ENCODE measurements at places on chromosomes 4 and X.
A peak's percentile ranks its signal among the peaks of the same experiment; 100 is the strongest.

GRCh38 chrX:137194164-137194563 lies 160.4 kb upstream of the GPR101 start:
- peak; percentile 74 for DNase-seq

GRCh38 chr4:38400946-38401345 lies 263.1 kb upstream of the KLF3 start:
- DNase-seq: no peak

DNA sequence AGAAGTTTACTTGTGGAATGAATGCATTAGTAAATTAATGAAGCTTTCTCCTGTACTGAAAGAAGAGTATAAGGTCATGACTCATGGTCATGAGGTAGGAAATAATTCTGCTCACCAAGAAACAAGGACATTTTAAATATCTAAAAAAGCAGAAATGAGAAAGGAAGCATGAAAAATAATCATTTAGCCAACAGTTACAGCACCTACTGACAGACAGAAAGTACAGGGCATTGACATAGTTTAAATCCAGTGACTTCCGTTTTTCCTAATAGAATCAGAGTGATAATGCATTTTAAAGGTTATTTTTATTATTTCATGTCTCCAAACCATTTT lies 30.5 kb upstream of the ACSL1 start:
- DNase-seq: no peak

DNA sequence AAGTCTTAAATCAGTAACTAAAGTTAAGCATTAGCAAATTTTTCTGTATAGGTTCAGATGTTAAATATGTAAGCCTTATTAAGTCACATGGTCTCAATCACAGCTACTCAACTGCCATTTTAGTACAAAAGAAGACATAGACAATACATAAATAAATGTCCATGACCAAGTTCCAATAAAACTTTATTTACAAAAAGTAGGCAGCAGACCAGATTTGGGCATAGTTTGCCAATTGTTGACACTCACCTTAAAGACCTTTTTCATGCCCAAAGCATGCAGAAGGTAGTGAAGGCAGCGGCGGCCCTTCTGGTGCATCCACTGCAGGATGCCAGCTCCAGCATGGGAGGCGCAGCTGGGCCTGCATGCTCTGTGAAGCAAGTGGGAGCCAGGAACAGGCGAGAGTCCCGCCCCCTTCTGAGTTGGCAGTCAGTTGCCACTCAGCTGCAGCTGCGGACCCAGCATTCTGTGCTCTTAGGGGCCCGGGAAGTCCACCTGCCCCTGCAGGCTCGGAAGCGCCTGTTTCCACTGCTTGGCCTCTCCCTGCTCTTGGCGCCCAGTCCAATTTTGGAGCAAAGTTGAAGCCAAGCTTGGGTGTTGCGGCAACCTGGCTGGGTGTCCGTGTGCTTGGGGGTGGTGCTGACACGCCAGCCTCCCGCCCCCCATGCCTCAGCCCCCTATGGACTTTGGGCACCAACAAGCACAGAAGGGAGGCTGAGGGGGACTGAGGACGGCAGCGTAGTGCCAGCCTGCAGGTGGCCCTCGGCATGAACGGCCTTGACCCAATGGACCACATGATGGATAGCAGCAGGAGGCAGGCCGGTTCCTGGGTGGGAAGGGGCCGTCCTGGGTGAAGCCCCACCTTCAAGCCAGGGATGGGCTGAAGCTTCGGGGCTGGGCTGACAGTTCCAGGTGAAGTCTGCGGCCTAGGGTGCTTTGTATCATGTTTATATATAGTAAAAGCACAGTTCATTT lies 42.4 kb upstream of the PABPC4L start:
- DNase-seq: peak; percentile 1

DNA sequence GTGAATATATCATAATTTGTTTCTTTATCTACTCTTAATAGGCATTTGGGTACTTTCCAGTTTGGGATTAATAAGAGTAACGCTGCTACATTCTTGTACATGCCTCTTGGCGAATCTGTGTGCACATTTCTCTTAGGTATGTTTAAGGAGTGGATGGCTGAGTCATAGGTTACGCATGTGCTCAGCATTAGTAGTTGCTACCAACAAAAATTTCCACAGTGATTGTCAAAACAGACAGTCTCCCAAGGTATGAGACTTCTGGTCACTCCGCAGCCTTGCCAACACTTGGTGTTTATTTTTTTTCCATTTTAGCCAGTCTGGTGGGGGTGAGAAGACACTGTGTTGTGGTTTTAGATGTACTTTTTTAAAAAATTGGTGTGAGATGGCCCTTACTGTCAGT lies 44.6 kb downstream of the FGFBP1 start:
- DNase-seq: peak; percentile 85

GRCh38 chr4:146202665-146203064 lies 11.7 kb upstream of the REELD1 start:
- no peak for DNase-seq

DNA sequence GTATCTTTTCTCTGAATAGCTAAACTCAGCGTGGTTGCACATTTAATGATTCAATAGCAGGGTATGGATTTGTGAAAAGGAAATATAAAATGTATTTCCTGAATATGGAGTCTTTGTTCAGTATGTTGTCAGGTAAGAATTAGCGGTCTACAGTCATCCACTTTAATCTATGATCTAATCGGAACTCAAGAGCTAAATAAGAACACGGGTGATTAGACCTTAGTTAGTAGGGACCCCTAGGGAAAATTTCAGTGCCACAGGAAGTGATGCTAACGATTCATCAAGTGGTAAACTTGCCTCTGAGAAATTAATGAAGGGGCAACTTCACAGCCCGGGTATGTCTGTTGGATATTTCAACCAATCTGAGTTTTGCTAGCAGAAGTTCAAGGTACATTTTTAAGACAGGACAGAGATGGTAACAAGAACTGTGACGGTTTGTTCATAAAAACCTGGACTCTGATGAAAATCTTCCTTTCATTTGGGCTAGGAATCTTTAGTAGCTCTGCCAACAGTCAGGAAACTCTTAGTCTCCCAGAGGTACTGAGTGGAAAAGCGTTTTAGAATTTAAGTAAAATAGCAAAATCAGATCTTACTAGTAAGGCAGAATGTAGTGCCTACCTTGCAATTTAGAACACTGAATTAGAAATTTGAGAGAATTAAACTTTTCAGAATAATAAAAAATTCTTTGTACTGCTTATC lies 47.1 kb downstream of the PCDH7 start:
- no peak for DNase-seq

DNA sequence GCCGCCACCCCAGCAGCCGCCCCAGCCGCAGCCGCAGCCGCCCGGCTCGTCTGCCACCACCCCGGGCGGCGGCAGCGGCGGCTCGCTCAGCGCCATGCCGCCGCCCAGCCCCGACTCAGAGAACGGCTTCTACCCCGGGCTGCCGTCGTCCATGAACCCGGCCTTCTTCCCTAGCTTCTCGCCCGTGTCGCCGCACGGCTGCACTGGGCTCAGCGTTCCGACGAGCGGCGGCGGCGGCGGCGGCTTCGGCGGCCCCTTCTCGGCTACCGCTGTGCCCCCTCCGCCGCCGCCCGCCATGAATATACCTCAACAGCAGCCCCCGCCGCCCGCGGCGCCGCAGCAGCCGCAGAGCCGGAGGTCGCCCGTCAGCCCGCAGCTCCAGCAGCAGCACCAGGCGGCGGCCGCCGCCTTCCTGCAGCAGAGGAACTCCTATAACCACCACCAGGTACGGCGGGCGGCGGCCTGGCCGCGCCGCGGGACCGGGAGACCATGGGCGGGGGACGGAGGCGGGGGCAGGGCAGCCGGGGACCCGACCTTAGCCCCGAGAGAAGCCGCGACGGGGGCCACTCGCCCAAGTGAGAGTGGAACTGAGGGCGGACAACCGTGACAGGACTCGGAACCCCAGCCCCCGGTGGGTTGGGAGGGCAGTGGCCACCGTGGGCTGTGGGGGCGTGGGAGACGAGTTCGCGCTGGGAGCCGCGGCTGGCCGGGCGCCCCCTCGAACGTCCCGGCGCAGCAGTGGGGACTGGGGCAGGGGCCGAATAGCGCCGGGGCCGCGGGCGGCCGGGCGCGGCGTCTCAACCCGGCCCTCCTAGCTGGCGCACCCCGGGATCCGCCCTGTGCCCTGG lies 1.8 kb downstream of the CPEB2 start:
- peak; percentile 82 for DNase-seq

GRCh38 chrX:64093761-64094160 lies 111.7 kb downstream of the AMER1 start:
- DNase-seq: peak; percentile 57

GRCh38 chrX:65987811-65988210 lies 52.1 kb downstream of the VSIG4 start:
- DNase-seq: no peak

GRCh38 chr4:3860061-3860912 lies 94.1 kb downstream of the ADRA2C start:
- DNase-seq: no peak

GRCh38 chr4:26003056-26003455 lies 89.0 kb downstream of the SMIM20 start:
- no peak for DNase-seq

DNA sequence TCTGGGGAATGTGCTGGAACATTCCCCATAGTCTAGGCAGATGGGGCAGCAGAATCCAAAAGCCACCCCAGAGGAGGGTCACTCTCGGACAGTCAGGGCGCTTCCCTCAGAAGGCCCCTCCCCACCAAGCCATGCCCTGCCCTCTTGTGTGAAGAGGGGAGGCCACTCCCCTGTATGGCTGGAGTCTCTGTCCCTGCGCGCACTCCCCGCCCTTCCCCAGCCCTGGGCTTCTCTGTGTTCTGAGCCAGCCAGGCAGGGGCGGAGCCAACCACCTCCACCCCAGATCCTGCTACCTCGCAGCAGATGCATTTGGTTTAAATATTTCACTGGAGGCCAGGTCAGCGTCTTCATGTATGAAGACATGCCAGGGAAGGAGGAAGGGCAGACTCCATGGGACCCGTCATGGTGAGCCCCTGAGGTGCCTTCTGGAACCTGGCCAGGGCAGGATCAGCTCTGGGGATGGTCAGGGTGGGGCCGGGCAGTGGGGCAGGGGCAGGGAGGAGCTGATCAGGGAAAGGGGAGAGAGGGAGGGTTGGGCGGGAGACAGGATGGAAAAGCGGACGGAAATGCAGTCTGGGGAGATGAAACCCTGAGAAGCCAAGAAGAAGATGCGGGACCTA lies 107.3 kb downstream of the ADRA2C start:
- DNase-seq: no peak

- no peak for DNase-seq
Observed at GRCh38 chrX:54181202-54181953, 1.7 kb downstream of the FAM120C start.

DNA sequence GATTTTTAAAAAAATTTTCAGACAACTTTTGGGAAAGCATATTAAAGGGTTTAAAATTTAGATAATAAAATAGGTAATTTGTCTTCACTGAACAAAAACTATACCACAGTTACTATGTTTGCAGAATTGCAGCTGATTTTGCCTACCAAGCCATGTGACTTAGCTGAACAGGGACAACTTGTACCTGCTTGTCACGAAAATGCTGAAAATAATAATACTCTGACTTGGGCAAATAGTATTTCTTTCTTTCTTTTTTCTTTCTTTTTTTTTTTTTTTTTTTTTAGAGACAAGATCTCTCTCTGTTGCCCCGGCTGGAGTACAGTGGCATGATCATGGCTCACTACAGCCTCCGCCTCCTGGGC lies 225.2 kb upstream of the PPP1R2C start:
- DNase-seq: no peak

GRCh38 chr4:71025654-71026053 lies 32.2 kb downstream of the DCK start:
- no peak for DNase-seq

Data from DMS53 (cell line).